ENCODE measurements at places on chromosomes 7 and 10.

DNA sequence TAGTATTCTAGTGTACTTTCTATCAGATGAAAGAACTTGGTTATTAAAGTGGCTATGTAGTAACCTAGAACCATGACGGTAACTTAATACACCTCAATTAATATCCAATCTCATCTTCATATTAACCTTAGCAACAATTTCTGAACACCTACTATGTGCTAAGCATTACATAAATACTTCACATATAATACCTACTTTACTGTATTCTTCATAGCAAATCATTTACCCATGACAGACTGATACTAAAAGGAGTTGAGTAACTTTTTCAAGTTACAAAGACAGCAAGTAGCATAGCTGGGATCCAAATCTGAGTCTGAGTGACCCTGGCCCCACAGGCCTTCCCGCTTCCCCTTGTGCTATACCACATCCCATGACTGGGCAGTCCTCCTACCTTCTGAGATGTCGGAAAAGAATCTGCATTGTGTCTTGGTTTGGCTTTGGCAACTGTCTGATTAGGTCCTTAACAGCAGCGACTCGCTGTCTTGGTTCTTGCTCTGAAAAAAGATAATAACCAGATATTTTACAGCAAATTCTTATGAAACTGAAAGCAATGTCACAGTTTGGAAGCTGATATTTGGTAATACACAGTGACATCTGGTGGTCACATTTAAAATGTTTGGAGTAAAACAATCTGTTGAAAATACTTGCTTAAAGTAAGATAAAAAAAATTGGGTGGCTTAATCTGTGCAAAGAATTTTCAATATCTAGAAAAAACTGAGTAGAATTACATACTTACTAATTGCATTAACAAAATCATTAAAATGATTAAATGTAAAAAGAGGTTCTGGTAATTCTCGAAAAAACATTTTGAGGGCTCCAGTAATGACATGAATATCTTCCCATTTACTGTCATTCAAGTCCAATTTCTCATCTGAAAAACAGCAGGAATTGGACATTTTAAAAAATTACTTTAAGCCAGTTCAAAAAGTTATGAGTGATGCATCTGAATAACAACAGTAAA lies 120.1 kb downstream of the ARHGAP12 start:
- H3K27me3 ChIP-seq: no peaks in the 10 kb centered on the region
- H3K27ac ChIP-seq: peak overlapping the region; percentile 12
- H3K4me1 ChIP-seq: peaks cover 4% of the 10 kb centered on the region
- DNase-seq: no peak
- H3K36me3 ChIP-seq: peaks cover 26% of the 10 kb centered on the region
- H3K4me3 ChIP-seq: no peak overlapping the region

DNA sequence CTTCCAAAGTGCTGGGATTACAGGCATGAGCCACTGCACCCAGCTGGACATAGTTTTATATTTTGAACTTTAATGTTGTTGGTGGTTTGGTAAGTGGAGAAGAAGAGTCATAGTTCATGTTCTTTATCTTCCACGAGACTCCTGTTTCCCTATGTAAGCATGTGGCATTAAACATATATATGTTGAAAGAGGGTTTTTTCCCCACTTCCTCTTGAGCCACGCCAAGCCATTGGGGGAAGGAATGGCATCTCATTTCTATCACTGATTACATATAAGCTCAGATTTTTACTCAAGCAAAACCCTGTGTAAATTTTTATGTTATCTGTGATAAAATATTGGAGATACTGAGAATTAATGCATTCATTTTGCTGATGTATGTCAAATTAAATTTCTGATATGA lies 300.4 kb downstream of the PHF14 start:
- no peak overlapping the region for H3K27ac ChIP-seq
- no peaks in the 10 kb centered on the region for H3K36me3 ChIP-seq
- H3K4me1 ChIP-seq: no peaks in the 10 kb centered on the region
- no peaks in the 10 kb centered on the region for H3K27me3 ChIP-seq

DNA sequence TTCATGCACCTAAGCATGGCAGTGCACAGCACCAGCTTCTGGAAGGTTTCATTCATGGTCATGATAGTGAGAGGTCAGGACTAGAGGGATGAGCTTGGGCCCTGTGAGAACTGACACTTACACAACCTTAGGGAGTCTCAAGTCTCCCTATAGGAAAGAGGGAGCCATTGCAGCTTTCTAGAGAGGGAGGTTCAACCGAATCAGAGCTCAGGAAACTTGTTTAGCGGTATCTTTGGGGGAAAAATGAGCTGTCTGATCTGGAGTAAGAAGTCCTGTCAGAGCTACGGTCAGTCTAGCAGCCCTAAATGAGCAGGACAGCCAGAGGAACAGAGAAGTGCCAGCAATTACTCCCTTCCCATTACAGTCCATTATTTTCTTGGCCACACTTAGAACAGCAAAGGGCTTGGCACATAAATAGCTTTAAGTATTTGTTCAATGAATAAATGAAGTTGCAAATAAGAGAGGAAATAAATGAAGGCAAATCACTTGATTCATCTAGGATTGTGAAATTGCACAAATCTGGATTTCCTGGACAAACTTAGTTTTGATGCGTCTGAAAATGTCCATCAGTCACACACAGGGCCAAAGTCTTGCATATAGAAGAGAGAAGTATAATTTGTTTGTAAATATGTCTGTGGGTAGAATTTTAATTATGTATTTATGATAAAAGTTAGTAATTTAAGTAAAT lies 262.0 kb downstream of the GLI3 start:
- no peak overlapping the region for H3K27ac ChIP-seq
- no peaks in the 10 kb centered on the region for H3K36me3 ChIP-seq
- H3K27me3 ChIP-seq: no peaks in the 10 kb centered on the region
- H3K4me1 ChIP-seq: no peaks in the 10 kb centered on the region

- H3K36me3 ChIP-seq: no peaks in the 10 kb centered on the region
- H3K4me3 ChIP-seq: no peak overlapping the region
- no peak overlapping the region for H3K27ac ChIP-seq
- H3K4me1 ChIP-seq: no peaks in the 10 kb centered on the region
- DNase-seq: no peak
Measured at GRCh38 chr10:104928734-104929133, 287.6 kb downstream of the SORCS3 start.

DNA sequence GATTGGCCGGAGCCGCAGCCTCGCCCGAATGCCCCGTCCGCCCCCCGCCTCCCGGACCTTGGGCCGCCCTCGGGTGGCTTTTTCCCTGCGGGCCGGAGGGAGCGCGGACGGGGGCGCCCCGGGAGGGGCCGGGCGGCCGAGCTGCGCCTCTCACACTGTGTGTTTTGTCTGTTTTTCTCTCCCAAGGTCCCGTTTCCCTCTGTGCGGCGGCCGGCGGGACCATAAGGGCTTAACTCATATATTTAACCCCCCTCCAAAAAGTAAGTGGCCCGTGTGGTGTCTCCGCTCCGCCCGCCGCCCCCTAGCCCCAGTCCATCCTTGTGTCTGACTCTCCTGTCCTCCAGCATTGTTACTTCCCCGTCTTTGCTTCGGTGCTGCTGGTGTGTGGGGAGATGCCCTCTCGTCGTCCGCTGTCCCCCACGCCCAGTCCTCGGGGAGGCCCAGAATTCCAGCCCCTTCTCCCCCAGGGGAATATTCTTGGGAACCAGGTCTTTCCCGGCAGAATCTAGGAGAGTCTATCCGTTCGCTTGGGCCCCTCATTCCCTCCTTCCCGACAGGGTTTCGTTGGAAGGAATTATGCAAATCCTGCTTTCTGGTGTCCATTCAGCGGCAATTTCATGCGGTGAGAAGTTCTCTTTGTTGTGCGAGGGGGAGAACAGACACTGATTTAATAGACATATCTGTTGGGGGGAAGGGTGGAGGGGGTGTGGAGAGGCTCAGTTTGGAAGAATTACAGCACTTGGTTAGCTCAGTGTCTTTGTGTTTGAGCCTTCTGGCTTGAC lies 1.3 kb downstream of the LCOR start:
- H3K4me3 ChIP-seq: peak overlapping the region; percentile 73

- H3K36me3 ChIP-seq: no peaks in the 10 kb centered on the region
- DNase-seq: peak; percentile 83
- no peak overlapping the region for H3K4me3 ChIP-seq
- H3K27me3 ChIP-seq: no peaks in the 10 kb centered on the region
- no peak overlapping the region for H3K27ac ChIP-seq
Measured at GRCh38 chr10:93115661-93116383, 42.1 kb downstream of the CYP26A1 start.

DNA sequence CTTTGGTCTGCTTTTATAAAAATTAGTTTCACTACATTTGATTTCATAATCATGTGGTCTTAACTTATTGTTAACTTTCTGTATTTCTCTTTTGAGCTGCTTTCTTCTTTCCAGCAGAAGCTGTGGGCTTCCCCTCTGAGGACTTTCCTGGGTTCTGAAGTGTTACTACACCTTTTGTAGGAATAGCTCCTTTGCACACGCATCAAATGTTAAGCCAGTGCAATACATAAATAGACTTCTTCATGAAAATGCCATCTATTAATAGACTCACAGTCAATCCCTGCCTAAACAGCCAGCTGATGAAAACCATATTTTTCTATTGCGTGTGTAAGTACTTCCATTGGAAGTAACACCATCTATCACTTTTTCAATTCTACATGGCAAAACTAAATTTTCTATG lies 1.5 kb downstream of the ABCB4 start:
- no peak overlapping the region for H3K4me3 ChIP-seq
- H3K27ac ChIP-seq: peak overlapping the region; percentile 45
- peaks cover 3% of the 10 kb centered on the region for H3K27me3 ChIP-seq
- peaks cover 10% of the 10 kb centered on the region for H3K4me1 ChIP-seq
- no peaks in the 10 kb centered on the region for H3K36me3 ChIP-seq

GRCh38 chr10:64090865-64091264 lies 569.7 kb downstream of the REEP3 start:
- no peak for DNase-seq
- no peaks in the 10 kb centered on the region for H3K27me3 ChIP-seq
- no peak overlapping the region for H3K27ac ChIP-seq
- no peaks in the 10 kb centered on the region for H3K4me1 ChIP-seq
- no peaks in the 10 kb centered on the region for H3K36me3 ChIP-seq
- H3K4me3 ChIP-seq: no peak overlapping the region

DNA sequence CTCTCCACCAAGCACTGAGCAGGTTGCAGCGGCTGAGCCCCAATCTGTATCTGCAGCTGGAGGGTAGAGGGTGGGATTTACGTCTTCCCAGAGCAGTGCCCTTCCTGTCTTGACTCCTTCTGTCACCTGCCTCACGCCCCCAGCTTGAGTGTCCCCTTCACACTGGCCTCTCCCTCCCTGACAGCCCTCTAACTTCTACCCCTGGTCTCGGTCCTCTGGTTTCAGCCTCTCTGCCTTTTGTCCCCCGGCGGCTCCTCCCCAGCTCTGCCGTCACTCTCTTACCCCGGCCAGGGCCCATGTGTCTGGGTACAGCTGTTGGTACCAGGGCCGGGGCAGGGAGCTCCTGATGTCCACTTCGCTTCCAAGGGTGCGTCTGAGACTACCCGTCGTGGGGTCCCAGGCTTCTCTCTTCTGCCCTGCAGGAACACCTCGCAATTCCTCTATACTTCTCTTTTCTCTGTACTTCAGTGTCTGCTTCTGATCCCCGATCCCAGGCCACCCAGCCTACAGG lies 654 bp downstream of the MUC3A start:
- no peaks in the 10 kb centered on the region for H3K36me3 ChIP-seq
- H3K4me3 ChIP-seq: no peak overlapping the region
- no peaks in the 10 kb centered on the region for H3K4me1 ChIP-seq

DNA sequence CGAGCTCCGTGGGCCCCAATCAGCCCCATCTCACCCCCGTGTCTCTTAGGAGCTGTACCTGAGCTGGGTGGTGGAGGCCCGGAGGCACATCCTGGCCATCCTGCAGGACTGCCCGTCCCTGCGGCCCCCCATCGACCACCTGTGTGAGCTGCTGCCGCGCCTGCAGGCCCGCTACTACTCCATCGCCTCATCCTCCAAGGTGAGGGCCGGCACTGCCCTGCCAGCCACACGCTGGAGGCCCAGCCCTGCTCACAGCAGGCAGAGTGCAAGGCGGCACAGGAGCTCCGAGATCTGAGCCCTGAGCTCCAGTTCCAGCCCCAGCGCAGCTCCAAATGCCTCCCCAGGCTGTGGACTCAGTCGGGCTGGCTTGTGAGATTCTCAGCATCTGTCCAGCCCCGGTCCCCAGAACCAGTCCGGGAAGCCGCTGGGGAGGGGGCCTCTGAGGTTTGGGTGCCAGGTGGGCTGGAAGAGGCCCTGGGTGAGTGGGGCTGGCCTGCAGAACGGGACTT lies 9.3 kb downstream of the TMEM120A start:
- H3K4me3 ChIP-seq: no peak overlapping the region
- H3K27ac ChIP-seq: no peak overlapping the region
- DNase-seq: no peak

GRCh38 chr7:150388709-150389531 lies 9.8 kb downstream of the ZNF775 start:
- no peak overlapping the region for H3K27ac ChIP-seq
- H3K4me3 ChIP-seq: no peak overlapping the region
- no peaks in the 10 kb centered on the region for H3K36me3 ChIP-seq

- no peak for DNase-seq
- H3K4me1 ChIP-seq: no peaks in the 10 kb centered on the region
- H3K4me3 ChIP-seq: no peak overlapping the region
- H3K36me3 ChIP-seq: no peaks in the 10 kb centered on the region
Measured at GRCh38 chr7:80453699-80454340, 58.0 kb downstream of the GNAT3 start.

- no peaks in the 10 kb centered on the region for H3K4me1 ChIP-seq
- H3K27me3 ChIP-seq: no peaks in the 10 kb centered on the region
- no peaks in the 10 kb centered on the region for H3K36me3 ChIP-seq
- no peak overlapping the region for H3K27ac ChIP-seq
- DNase-seq: no peak
Measured at GRCh38 chr10:69279110-69279509, 814 bp downstream of the HK1 start.

GRCh38 chr10:34824870-34825269 lies 9.8 kb upstream of the PARD3 start:
- H3K27ac ChIP-seq: no peak overlapping the region
- H3K27me3 ChIP-seq: no peaks in the 10 kb centered on the region
- no peaks in the 10 kb centered on the region for H3K36me3 ChIP-seq
- H3K4me1 ChIP-seq: no peaks in the 10 kb centered on the region

DNA sequence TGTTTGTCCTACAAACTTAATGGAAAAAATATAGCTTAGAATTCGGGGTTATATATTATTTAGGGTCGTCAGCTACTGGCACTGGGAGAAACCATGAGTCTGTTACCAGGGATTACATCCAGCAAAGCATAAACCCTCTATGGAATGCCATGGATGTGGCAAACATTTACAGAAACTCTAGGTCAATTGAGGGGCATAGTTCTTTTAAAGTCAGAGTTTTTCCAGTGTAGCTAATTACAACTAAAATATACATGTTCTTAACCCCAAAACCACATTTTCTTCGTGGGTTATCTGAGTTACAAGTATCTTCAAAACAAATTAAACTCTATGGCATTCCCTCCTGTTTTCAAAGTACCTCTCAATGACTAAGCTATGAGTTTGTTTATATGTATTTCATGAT lies 99.3 kb upstream of the THSD7A start:
- no peaks in the 10 kb centered on the region for H3K4me1 ChIP-seq
- no peaks in the 10 kb centered on the region for H3K27me3 ChIP-seq

- H3K27me3 ChIP-seq: no peaks in the 10 kb centered on the region
- no peak overlapping the region for H3K27ac ChIP-seq
- no peak overlapping the region for H3K4me3 ChIP-seq
- H3K36me3 ChIP-seq: no peaks in the 10 kb centered on the region
Measured at GRCh38 chr10:114810926-114811325, 10.7 kb upstream of the FHIP2A start.

- no peak for DNase-seq
- H3K27ac ChIP-seq: no peak overlapping the region
- H3K36me3 ChIP-seq: no peaks in the 10 kb centered on the region
- H3K4me1 ChIP-seq: no peaks in the 10 kb centered on the region
- no peaks in the 10 kb centered on the region for H3K27me3 ChIP-seq
Measured at GRCh38 chr10:947051-947450, 15.5 kb upstream of the LARP4B start.
